ENCODE measurements at places on chromosomes 4 and X. TPM values are rescaled to one million over a fixed set of nuclear protein-coding genes. Genes with fewer than 3 reads are reported as not detected.

GRCh38 chr4:52103319-52103718 lies 52.2 kb downstream of the SPATA18 start:
- H3K36me3 ChIP-seq: no peaks in the 10 kb centered on the region
- DNase-seq: no peak
- no peaks in the 10 kb centered on the region for H3K4me1 ChIP-seq
- H3K27me3 ChIP-seq: no peaks in the 10 kb centered on the region
- H3K4me3 ChIP-seq: no peak overlapping the region

GRCh38 chr4:11402192-11402591 lies 26.5 kb downstream of the HS3ST1 start:
- H3K4me3 ChIP-seq: no peak overlapping the region
- H3K27ac ChIP-seq: no peak overlapping the region

- DNase-seq: no peak
- no peaks in the 10 kb centered on the region for H3K27me3 ChIP-seq
- H3K27ac ChIP-seq: no peak overlapping the region
- no peaks in the 10 kb centered on the region for H3K4me1 ChIP-seq
- no peak overlapping the region for H3K4me3 ChIP-seq
Measured at GRCh38 chr4:123777373-123777772, 380.8 kb downstream of the SPRY1 start.

TIMM17B gene
- 42.3 TPM for total RNA-seq

- no peak for DNase-seq
- H3K4me3 ChIP-seq: no peak overlapping the region
- no peaks in the 10 kb centered on the region for H3K4me1 ChIP-seq
- no peak overlapping the region for H3K27ac ChIP-seq
Measured at GRCh38 chr4:118032691-118033090, 1.6 kb upstream of the NDST3 start.

Measured in thyroid gland (tissue), 4 donors.